Nucleus accumbens (tissue), 56 donors: ENCODE measurements at places on chromosomes 5 and 9.
A peak's percentile ranks its signal among the peaks of the same experiment; 100 is the strongest.

DNA sequence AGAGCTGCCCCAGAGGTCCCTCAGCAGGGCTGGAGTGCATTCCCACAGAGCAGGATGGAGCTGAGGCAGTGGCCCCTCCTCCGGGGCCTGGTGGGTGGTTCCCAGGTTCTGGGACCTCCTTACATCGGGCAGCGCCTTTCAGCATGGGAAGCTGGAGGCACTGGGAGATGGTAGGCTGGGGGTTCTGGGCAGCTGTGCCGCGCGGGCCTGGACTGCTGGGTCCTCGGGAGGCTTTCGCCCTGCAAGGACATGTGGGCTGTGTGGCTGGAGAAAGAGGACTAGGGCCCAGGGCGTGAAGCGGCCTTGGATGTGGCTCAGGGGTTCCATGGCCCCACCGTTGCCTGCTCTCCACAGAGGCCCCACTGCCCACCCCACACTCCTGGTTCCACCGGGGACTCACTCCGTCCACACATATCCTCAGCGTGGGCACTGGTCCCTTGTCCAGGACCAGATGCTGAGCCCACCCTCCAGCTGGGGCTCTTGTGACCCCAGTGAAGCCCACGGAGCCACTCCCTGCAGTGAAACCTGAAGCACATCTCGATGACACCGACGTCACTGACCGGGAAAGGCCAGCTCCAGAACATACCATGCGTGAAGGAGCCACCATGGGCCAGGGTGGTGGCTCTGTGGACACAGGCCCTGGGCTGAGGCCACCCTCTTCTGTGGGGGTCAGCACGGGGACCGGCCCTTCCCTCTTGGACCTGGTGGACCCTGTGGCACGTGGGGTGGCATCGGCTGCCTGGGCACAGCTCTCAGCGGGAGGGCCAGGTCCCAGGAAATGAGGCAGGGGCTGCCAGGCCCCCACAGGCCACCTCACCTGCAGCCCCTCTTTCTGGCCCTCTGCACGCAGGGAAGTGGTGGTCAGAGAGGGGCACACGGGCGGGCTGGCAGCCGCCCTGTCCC is 31.5 kb upstream of the NKD2 start:
- no peak for DNase-seq

DNA sequence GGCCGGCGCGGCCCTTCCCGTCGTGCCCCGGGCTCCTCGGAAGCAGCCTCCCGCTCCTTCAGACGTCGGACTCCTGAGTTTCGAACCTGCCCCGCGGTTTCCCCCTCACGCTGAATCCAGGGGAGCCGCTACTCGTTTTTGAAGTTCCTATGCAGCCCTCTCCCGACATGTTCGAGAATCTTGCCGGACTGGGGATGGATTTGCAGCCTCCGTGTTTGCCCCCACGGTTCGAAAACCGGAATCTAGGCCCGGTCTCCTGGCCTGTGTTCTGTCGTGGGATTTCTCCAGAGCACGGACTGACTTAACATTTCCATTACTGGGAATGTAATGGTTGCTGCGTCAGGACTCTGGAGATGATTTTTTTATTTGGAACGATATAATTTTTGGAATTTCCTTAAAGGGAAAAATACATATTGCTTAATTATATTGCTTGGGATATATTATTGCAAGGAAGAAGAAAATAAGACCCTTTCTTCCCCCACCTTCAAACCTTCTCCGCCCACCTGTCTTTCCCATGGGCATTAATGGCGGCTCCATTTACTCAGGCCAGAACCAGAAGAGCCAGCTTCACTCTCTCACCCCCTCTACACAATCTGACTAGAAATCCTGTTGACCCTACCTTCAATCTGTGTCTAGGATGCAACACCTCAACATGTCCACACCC is 8.5 kb upstream of the MGAT1 start:
- no peak for DNase-seq

GRCh38 chr9:125494653-125494915 is 212.4 kb downstream of the MAPKAP1 start:
- DNase-seq, result no peak

- DNase-seq, result no peak
These were observed 228.9 kb downstream of the GRIA1 start for GRCh38 chr5:153719324-153719723.

DNA sequence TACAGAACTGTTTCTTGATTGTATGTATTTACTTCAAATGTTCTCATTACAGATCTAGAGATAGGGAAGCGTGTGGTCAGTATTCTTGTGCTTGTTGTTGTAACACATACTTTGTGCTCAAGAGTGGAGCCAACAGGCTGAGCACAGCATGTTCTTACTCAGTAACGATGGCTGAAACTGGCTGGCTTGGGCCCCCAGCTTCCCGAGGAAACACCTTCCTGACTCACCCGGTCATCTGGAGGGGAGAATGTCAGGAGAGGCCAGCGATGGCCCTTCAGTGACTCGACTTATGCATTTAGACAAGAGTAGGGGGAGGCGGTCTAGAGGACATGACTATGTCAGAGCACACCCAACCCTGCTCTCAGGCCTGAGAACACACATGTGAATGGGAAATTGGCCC is 25.6 kb downstream of the ZNF474 start:
- DNase-seq, result no peak

GRCh38 chr5:175555168-175555785 is 76.9 kb downstream of the SFXN1 start:
- no peak for DNase-seq

GRCh38 chr5:130050585-130050984 is 146.3 kb downstream of the CHSY3 start:
- no peak for DNase-seq

GRCh38 chr9:106019702-106020101 is 325.4 kb downstream of the TMEM38B start:
- DNase-seq, result no peak

DNA sequence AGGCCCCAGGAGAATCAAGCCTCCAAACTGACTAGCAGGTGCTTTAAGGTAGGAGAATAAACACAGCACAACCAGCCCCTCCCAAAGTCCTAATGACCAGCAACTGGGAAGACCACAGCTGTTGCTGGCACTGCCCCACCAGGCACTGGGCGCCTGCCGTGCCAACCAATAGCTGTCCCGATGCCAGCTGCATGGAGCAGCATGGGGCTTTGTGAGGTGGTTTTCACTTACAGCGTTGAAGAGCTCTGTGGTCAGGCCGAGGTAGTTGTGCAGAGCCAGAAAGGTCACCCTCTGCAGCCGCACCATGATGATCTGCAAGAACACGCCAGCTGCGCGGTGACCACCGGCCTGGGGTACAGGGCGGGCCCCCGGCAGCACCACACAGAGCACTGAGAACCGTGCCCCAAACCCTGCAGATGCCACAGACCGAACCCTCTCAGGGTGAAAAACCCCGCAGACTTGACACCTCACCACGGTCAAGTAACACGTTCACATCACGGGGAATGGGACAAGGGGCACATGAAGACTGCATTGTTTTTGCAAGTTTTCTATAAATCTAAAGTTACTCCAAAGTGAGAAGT is 28.7 kb downstream of the PNPLA7 start:
- no peak for DNase-seq

DNA sequence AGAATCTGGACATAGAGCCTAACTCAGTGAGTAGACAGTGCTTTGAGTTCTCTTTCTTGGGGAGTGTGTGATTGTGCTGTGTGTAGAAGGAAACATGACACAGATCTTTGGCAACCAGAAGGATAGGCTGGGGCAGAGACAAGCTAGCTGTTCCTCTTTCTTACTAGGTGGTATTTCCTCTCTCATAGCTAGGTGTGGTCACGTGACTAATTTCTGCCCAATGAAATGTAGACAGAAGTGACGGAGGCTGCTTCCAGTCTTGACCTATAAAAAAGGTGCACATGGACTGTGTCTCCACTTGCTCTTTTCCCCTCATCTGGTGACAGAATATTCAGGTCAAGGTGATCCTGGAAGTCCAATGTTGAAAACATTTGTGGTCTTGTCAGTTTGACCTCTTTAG is 92.5 kb upstream of the NFIB start:
- DNase-seq, result no peak

GRCh38 chr9:93677048-93677571 is 100.7 kb downstream of the PHF2 start:
- no peak for DNase-seq

- no peak for DNase-seq
These were observed 67.5 kb downstream of the CWC27 start for GRCh38 chr5:64836190-64836755.

DNA sequence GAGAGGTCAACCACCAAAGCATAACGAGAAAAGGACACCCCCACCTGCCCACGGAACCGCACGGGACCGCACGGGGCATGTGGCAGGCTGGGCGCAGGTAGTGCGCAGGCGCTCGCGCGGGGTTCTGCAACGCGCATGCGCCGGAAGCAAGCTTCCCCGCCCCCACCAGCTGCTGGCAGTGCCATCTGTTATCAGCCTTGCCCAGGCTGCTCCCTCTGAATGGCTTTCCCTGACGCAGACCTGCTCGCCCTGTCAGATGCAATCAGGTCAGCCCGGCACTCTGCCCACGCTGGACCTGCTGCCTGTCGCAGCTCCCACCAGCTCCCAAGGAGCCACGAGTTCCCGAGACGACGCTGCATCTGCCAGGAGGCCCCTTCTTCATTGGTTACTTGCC is 22.8 kb downstream of the PTCH1 start:
- DNase-seq, result peak; percentile 78

DNA sequence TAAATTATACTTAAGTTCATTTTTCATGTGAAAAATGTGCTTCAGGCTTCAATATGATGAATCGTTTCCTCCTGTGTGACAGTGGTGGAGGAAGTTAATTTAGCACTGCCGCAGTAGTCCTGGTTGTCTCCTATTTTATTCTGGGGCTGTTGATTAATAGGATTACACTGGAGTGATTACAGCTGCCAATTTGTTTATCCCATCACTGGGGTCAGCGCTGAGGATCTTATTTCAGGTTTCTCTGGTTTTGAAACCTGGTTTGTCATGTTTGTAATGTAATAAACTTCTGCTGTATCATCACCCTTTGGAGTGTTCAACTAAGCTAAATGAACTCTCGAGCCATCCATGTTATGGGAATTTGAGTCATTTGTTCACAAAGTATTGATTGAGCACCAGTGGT is 241.7 kb upstream of the KCNN2 start:
- no peak for DNase-seq

GRCh38 chr9:84866396-84867175 is 197.1 kb downstream of the NTRK2 start:
- no peak for DNase-seq

DNA sequence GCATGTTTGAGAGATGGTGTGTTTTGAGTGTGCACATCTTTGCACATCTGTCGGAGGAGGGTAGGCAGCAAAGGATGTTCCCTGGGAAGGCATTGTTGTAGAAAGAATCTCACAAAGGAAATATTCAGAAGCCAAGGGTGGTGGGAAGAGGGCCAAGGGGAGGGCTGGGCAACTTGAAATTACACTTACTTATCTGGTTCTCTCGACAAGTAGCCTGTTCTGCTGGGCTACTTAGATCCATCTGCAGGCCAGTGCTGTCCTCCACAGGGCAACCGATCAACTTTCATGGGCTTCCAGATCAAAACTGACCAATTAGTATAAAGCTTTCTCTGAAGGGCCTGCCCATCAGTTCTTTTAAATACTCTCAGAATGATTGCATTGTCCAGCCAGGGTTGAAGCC is 495.2 kb downstream of the GADD45G start:
- DNase-seq, result no peak

- DNase-seq, result peak; percentile 87
These were observed at the start of gene MTAP for GRCh38 chr9:21802418-21803000. Gene MTAP (plus strand): TSS chr9:21802636. CDS start chr9:21802749, 113 bp downstream.

GRCh38 chr9:86471171-86471815 is 117.1 kb upstream of the TUT7 start:
- no peak for DNase-seq

GRCh38 chr5:31059889-31060288 is 133.6 kb upstream of the CDH6 start:
- DNase-seq, result no peak

DNA sequence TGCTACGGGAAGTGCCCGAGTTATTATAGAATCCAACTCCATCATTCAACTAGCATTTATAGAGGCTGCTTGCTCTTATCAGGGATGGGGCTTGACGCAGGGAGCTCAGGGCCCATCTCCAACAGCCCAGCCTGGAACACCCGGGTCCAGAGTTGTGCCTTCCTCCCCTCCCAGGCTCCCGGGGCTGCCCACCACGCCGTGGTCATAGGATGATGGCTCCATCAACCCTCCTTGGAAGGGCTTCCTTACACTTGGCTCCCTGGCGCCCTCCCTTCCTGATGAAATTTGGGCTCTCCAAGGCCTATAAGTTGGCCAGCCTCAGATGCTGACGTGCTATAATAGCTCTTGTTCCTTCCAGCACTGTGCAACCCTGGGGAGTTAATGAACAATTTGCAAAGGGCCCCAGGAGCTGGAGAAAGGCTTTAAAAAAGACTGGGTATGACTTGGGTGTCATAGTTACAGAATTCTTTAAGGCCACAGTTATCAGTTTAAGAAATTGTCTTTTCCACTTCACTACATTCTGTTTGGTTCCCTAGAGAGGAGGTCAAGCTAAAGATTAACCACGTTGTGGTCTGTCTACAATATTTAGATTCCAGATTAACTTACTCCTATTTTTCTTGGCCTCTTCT is 42.5 kb upstream of the GADD45G start:
- DNase-seq, result no peak
